ENCODE measurements at places on chromosomes 16 and 17.
A peak's percentile ranks its signal among the peaks of the same experiment; 100 is the strongest.

GRCh38 chr17:16301963-16302855, 51.1 kb downstream of the CENPV start:
- DNase-seq = no peak

- DNase-seq = no peak
Observed at GRCh38 chr16:60741810-60742209, 1294.4 kb downstream of the CDH8 start.

DNA sequence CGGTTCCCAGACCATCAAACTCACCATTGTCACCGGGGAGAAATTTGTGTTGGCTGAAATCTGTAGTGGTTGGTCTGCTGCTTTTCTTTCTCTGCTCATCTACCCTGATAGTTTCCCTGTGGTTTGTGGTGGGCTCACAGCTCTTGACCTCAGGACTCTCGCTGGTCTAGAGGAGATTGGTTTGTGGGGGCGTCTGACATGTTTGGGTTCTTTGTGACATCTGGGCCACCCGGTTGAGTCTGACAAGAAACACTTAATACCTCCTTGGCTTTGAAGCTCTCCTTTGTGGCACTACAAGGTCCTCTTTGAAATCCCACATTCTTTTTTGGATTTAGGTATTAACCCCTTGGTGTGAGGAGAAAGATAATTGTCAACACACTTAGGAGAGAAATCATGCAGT, 662.0 kb downstream of the WWOX start:
- DNase-seq = peak; percentile 47

DNA sequence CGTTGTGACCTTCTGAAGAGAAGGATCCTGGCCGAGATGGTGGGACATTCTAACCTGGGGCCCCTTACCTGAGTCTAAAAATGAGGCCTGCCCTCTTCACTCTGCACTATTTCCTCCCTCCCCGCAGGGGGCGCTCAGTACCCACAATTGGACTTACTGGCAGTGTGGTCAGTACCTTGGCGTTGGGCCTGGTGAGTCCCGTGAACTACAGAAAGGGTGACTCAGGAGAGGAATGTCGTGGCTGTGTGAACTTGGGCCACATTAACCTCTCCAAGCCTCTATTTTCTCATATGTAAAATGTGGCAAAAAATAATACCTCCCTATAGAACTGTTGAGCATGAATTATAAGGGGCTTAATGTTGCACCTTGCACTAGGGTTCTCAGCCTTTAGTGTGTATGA, 3.9 kb downstream of the RSAD1 start:
- DNase-seq = peak; percentile 90

GRCh38 chr17:75553295-75554110, 28.0 kb downstream of the LLGL2 start:
- DNase-seq = no peak

DNA sequence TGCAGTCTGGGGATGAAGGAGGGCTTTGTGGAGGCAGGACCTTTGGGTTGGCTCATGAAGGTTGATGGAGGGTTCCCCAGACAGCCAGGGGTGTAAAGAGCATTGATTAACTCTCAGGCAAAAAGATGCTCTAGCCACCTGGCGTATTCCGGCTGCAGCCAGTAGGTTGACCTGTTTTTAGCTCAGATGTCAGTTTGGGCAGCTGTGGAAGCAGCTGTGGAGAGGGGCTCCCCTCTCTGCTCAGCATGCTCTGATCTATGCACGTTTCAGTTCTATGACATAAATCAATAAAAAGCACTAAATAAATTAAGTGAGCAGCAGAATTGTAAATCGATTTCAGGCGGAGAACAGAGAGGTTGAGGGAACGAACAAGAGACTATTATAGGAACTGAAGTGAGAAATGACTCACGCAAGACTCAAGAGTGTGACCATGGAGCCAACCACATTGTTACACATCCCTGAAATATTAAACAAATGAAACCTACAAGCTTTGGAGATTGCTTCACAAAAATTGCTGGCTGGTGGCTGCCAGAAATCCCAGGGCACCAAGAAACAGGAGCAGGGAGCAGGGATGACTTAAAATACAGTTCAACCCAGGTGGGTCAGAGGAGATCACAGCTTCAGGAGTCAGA, 111.9 kb downstream of the GSG1L start:
- no peak for DNase-seq
